ENCODE measurements at places on chromosomes 3 and 15.

DNA sequence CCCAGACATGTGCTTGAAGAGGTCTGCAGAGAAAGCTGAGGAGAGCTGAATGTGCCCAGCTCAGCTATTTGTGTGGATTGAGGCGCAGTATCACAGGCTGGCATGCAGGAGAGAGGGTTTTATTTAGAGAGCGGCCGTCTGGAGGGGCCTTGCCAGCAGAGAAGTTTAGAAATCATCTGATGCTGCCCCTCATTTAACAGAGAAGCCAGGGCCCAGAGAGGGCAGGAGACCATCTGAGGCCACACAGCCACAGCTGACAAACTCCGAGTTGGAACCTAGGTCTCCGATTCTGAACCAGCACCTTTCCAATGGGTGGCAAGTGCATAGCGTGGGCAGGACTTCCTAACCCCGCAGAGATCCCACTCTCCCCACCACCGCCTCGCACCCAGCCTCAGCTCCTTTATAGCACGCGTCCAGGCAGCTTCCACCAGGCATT is 101.0 kb downstream of the LSM3 start:
- DNase-seq, result no peak

DNA sequence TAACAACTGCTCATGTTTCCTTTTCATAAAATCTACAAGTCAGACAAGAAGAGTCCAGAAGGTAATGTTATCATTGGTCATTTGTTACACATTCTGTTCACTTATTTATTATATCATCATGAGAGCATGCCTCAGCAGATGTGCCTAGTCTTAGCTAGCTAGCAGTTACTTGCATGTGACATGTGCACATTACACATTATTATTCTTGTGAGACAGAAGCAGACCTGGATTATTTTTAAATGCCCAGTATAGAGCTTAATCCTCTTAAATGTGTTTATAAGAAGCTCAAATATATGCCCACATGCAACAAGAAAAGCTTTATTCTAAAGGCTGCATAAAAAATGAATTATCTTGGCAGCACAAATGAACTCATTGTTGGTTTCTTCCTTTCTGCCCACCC is 12.6 kb downstream of the YEATS2 start:
- DNase-seq, result no peak

- peak; percentile 48 for DNase-seq
Observed at GRCh38 chr15:89912674-89913396, at the start of gene ARPIN. Gene ARPIN, minus strand, starts transcription at chr15:89912952. Its CDS starts 117 bp downstream, at chr15:89912835.

DNA sequence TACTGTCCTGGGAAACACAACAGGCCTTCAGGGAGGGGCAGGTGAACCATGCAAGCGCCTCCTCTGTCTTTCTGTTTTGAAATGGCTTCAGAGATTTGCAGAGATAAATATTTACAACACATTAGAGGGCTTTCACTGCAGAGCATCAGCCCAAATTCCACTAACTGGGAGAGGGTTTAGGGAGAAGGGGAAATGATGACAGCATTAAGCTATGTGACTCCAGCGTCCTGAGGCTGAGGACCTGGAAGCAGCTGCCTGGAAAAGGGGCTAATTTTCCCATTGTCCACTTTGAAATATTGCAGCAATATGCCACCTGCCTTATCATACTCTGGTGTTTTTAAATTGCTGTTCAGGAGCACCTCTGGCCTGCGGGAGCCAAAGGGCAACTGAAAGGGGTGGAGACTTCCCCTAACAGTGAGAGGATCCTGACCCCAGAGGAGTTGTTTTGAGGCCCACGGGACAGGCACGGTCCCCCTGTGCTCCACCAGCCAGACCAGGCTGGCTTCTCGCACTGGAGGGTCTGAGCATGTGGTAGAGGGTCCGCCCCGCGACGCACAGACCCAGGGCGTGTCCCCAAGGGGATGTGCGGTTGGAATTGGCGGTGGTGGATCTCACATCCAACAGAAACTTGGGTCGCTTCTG is 110.6 kb downstream of the XXYLT1 start:
- peak; percentile 77 for DNase-seq

DNA sequence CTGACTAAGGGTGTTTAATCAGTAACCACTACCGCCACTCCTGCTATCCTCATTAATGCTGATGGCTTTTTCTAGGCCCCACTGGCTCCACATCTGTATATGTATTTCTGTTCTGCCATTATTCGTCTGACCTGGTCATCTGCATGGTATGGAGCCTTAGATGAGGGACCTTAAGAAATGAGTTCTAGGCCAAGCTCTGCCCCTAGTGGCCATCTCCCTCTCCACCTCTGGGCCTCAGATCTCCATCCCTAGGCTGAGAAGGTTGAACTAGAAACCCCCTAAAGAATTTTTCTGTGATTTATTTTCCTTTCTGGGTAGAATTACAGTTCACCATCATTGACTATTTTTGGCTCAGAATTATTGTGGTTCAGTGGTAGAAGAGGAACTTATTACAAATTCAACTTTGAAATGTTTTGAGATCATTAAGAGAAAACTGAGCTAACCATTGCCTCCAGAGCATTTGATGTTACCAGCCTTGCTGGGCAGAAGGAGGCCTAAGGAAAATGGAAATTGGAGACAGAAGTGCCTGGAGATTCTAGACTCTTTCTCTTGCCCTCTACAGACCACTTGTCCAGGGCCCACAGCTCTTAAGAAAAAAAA is 325.2 kb upstream of the NR2E3 start:
- DNase-seq, result no peak

DNA sequence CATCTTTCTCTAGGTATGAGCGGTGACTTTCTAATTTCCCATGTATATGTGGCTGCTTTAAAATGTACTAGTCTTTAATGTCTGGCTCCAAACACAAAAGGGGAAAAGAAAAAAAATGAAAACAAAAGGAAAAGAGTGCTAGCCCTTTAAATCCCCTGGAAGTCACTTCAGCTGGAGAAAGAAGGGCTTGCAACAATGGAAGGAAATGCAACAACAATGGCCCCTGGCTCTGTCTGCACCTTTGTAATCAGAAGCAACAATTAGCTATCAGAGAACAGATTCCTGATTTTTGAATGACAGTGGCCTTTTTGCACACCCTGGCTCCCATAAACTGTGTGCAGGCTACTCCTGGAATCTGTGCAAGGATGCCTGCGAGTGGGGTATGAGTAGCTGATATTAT is 591.2 kb downstream of the FHIT start:
- no peak for DNase-seq

- DNase-seq, result peak; percentile 67
Observed at GRCh38 chr3:41893977-41894376, 67.9 kb downstream of the ULK4 start.

- DNase-seq, result peak; percentile 99
Observed at GRCh38 chr3:69009559-69010410, 3.7 kb downstream of the EOGT start.

DNA sequence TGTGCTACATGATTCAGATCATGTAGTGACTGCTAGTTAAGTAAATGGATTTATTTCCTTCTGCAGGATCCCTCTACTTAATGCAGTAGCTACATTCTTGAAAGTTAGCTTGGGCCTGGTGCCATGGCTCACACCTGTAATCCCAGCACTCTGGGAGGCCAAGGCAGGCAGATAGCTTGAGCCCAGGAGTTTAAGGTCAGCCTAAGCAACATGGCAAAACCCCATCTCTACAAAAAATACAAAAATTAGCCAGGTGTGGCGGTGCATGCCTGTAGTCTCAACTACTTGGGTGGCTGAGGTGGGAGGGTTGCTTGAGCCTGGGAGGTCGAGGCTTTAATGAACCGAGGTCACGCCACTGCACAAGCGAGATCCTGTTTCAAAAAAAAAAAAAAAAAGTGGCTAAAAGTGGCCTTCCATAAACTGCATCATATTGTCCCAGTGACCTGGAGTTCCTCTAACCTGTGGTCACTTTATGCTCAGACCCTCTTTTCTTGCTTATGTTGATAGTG is 22.0 kb downstream of the TSEN2 start:
- no peak for DNase-seq

DNA sequence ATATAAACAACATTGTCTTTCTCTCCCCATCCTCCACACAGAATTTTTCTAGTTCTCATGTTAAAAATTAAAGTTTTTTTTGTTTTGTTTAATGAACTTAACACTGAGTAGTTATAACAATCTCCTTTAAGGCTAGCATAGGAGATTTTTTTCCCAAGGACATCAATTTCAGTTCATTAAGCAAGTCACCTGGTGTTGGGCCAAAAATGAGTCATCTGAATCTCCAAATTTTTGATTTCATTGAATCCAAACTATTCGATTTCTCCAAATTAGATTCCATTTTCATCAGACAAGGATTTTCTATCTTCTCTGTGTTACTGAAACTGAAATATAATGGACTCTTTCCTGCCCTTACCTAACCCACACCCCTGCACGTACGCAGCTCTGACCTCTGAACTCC is 631.4 kb upstream of the MDFIC2 start:
- DNase-seq, result peak; percentile 37

GRCh38 chr3:177229791-177230190 is 32.5 kb upstream of the TBL1XR1 start:
- peak; percentile 54 for DNase-seq

GRCh38 chr3:169268286-169268776 is 395.2 kb downstream of the MECOM start:
- no peak for DNase-seq

- DNase-seq, result no peak
Observed at GRCh38 chr3:160053048-160053391, 64.4 kb downstream of the IL12A start.

GRCh38 chr15:74400915-74401757 is 32.6 kb downstream of the SEMA7A start:
- DNase-seq, result no peak

- DNase-seq, result no peak
Observed at GRCh38 chr15:62572797-62573196, 407.7 kb upstream of the C2CD4B start.

GRCh38 chr3:41148901-41149300 is 50.4 kb upstream of the CTNNB1 start:
- DNase-seq, result no peak

DNA sequence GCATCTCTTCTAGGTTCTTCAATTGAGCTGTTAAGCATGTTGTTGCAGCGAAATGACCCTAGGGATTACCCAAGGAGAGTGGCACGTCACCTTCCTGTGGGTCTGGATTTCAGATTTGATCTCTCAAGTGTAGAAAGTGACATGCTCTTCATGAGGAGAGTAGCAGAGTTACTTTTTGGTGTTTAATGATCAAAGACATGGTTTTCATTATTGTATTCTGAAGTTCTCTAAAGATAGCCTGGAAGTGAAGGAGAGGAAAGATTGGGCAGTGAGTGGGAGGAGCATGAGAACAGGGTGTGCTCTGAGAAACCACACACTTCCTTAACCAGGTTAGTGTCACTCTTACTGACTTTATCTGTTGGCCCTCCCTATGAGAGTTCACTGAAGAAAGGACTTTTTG is 153.6 kb downstream of the AKAP13 start:
- no peak for DNase-seq

GRCh38 chr15:96064351-96064756 is 266.1 kb upstream of the NR2F2 start:
- peak; percentile 24 for DNase-seq

- no peak for DNase-seq
Observed at GRCh38 chr3:44932986-44933944, 42.7 kb downstream of the ZDHHC3 start.

DNA sequence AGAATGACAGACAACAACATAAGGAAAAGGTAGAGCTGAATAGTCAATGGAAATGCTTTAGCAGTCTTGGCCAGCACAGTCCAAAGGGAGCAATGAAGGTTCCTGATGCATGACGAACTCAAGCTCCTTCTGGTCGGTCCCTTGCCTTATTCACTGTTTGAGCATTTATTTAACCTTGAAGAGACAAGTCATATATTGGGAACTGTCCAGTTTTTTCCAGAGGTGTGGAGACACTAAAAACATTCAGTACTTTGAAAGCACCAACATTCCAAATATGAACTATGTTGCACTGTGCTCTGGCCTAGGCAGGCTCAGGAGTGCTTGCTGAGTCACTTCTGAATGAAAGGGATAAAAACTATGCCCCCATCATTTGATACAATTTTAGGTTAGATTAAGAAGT is 384.8 kb downstream of the MECOM start:
- DNase-seq, result no peak

DNA sequence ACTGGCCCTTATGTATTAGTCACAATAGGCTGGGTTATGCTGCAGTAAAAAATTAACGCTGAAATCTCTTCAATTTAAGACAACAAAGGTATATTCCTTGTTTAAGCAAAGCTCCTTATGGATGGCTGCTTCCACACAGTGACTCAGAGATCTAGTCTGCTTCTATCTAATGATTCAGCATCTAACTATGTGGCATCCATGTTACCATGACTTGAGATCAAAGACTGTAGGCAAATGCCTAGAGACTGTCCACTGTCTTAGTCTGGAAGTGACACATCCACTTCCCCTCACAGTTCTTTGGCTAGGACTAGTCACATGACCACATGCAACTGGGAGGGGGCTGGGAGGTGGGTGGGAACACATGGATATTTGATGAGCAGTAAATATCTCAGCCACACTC is 61.3 kb upstream of the PSMD6 start:
- DNase-seq, result peak; percentile 50

DNA sequence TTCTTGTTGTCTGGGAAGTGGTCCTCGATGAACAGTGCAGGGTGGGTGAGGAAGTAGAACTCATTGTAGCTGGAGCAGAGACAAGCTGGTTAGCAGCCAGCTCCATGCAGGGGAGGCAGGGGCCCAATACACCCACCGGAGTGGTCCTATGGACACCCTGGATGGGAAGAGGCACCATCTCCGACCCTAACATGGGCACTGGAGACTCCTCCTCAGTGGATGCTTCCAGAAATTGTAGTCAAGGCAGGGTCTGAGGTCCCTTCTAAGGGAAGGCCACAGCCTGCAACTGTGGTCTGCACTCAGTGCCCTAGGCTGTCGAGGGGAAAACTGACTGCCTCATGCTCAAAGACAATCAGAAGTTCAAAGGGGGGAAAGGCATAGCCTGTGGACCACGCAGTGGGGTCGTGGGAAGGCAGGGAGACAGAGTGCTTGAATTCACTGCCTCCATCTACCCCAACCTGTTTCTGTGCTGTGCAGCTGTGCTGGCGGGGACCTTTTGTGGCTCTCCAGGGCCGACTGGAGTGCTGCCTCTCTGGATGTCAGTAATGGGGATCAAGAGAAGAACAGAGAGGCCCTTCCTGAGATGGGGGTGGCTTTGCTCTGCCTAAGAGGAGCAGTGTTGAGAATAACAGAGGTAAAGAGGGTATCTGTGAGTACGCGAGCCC is 41.9 kb downstream of the KY start:
- no peak for DNase-seq

DNA sequence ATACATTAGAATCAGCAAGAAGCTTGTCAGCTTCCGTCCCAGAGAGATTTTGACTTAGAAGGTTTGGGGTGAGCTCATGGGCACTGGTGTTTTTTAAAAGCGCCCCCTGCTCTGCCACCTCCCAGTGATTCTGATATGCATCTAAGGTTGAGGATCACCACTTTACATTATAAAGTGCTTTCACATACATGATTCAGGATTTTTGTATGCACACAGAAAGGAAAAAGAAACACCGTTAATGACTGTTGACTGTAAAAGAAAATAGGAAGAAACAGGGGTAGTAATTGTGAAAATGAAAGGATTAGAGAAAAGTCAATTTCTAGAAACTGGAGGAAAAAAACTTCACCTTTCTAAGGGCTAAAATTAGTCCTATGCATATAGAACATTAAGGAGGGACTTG is 104.9 kb upstream of the ZBED2 start:
- DNase-seq, result no peak

All from AG10803 (cell line).